Thymus (tissue), 14 donors: ENCODE measurements at places on chromosomes 16 and 17. TPM values are rescaled to one million over a fixed set of nuclear protein-coding genes. Genes with fewer than 3 reads are reported as not detected.

The CAPNS2 gene
- 0.19 TPM for total RNA-seq

The CLEC3A gene
- total RNA-seq = 0.14 TPM

The TOX3 gene
- 0.90 TPM for total RNA-seq

The EPN3 gene
- total RNA-seq = 2.2 TPM

The SOST gene
- total RNA-seq = 0.14 TPM

The MARVELD3 gene
- 1.8 TPM for total RNA-seq

The KRTAP2-2 gene
- total RNA-seq = not detected

The ESRP2 gene
- total RNA-seq = 10.1 TPM

The LRRC46 gene
- 0.19 TPM for total RNA-seq

The HEATR9 gene
- total RNA-seq = 0.05 TPM

The TPSD1 gene
- total RNA-seq = 0.14 TPM

The RND2 gene
- 0.42 TPM for total RNA-seq

The FBXO31 gene
- total RNA-seq = 11.7 TPM

The SLC16A13 gene
- total RNA-seq = 0.42 TPM

The VAT1L gene
- total RNA-seq = 0.24 TPM

The SRCAP gene
- 6.1 TPM for total RNA-seq

The JMJD8 gene
- total RNA-seq = 23.4 TPM

The KRTAP1-1 gene
- total RNA-seq = not detected

The IL34 gene
- total RNA-seq = 10.1 TPM

The HP gene
- 5.3 TPM for total RNA-seq

The KRT36 gene
- total RNA-seq = 1.2 TPM

The ZP2 gene
- 0.05 TPM for total RNA-seq

The CCDC144A gene
- total RNA-seq = 4.9 TPM

The KRT9 gene
- 1.7 TPM for total RNA-seq

The KRTAP16-1 gene
- not detected for total RNA-seq

The OSGIN1 gene
- total RNA-seq = 0.42 TPM

The PABPN1L gene
- total RNA-seq = 0.09 TPM

The EMP2 gene
- total RNA-seq = 4.8 TPM

The UNC13D gene
- total RNA-seq = 43.2 TPM

The CDH5 gene
- 7.5 TPM for total RNA-seq

The TUBB3 gene
- 3.4 TPM for total RNA-seq

The CACNG5 gene
- 0.05 TPM for total RNA-seq

The OR1G1 gene
- not detected for total RNA-seq

The AATK gene
- 0.24 TPM for total RNA-seq
